ENCODE measurements at places on chromosomes 11 and 22.

DNA sequence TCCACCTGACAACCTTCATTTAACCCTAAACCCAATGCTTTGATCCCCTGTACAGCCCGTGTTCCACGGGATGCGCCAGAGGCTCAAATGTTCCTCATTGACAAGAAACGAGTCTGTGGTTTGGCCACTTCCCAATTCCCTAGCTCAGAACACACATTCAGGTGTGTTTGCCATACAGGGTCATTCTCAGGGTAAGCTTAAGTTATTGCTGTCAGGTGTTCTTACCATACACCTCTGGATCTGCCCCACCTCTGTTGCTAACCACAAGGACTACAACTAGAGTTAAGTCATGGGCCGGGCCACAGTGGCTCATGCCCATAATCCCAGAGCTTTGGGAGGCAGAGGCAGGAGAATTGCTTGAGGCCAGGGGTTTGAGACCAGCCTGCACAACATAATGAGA, 45.6 kb upstream of the POLD3 start:
- DNase-seq = no peak

GRCh38 chr11:925158-925495, 543 bp upstream of the AP2A2 start:
- no peak for DNase-seq

GRCh38 chr11:130634961-130635473, 186.6 kb downstream of the ADAMTS15 start:
- DNase-seq = peak; percentile 51

DNA sequence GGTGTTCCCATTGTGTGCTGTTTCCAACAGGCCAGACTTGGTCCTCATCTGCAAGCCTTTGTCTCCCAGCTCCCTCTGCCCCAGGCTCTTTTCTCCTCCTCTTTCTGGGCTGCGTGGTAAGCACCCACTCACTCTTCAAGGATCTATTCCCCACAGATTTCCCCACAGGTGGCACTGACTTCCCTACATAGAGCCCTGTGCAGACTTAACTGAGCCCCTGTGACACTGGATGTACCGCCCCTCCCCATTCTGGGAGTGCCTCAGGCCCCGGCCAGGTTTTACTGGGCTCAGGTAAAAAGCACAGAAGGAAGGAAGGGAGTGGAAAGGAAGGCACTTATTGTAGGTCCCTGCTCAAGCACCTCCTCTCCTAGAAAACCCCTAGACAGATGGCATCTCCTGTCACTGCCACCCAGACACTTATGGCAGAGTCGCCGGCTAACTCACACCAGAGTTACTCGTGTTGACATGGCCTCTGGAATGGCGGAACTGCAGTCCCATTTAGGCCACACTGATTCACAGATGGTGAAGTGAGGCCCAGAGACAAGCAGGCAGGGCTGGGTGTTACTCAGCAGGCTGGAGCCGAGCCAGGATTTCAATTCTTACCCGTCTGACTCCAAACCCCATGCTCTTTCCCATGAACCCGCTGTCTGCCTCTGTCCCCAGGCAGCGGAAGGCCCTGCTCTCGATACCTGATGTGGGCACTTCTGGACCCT, 47.2 kb downstream of the LRRC32 start:
- peak; percentile 68 for DNase-seq

DNA sequence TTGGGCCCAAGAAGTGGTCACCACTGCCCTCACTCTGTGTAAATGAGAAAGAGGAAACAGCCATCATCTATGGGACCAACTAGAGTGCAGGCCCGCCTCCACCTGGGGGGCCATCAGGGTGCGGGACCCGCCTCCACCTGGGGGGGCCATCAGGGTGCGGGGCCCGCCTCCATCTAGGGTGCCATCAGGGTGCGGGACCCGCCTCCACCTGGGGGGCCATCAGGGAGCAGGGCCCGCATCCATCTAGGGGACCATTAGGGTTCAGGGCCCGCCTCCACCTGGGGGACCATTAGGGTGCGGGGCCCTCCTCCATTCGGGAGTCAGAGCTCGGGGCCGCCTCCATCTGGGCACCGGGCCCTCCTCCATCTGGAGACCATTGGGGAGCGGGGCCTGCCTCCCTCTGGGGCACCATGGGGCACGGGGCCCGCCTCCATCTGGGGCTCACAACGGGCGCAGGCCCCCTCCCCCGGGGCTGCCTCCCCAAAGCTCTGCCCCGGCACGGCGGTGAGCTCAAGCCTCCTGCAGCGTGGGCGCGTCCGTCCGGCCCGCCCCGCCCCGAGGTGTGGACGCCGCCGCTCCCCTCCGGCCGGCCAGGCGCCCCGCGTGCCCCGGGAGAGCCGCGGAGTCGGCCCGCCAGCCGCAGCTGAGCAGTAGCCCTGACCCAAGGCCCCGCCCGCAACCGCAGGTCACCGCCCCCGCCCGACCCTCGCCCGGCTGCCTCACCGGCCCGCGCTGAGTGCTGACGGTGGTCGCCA, 512 bp downstream of the TOLLIP start:
- DNase-seq = no peak

DNA sequence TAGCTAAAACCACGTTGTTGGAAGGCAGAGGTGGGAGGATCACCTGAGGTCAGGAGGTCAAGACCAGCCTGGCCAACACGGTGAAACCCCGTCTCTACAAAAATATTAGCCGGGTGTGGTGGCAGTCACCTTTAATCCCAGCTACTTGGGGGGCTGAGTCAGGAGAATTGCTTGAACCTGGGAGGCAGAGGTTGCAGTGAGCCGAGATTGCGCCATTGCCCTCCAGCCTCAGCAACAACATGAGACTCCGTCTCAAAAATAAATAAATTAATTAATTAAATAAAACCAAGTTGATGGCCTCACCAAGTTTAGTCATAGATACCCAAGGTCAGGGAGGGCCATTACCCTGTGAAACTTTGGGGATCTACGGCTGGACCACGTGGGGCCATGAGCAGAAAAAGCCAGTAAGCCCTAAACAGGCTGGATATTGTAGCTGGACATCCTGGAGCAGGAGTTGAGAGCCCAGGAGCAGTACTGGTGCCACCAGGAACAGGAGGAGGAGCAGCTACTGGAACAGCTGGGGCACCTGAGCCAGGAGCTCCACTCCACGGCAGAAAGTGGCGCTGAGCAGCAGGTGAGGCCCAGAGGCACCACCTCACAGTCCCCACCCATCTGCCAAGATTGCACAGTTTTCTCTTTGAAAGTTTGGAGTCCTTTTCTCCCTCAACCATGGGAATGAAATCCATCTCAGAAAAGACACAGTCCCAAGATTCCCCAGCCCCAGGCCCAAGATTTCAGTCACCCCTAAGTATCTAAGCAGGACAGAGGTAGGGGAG, 50.5 kb downstream of the BTG4 start:
- DNase-seq = no peak

DNA sequence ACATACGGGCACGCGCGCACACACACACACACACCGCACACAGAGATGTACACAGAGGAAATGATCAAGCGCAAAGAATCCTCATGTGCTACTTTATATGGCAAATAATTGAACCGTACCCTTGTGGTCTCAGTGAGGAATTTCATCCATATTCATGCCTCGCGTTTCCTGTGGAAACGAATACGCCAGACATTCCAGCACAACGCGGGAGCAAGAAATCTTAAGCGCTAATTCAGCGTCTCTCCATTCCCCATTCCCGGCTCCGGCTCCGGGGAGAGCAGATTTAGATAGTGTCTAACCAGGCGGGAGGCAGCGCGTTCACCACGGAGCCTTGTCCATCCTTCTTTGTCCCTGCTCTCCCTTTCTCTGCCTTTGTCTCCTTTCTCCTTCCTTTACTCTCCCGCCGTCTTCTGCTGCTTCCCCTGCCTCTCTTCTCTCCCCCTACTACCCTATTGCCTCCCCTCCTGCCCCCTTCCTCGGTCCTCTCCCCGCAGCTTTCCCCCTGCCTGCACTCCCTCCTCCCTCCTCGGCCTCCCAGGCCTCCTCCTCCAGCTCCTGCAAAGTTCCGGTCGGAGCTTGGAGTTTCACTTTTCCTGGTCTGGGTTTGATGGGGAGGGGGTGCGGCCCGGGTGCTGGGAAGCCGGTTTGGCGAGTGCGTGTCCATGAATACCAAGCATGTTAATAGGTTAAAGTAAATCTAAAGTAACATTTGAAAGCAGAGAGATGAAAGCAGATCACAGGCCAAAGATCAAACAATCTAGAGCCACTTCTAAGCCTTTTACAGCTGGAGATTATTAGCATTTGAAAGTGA, 579.3 kb downstream of the BUD13 start:
- peak; percentile 59 for DNase-seq

GRCh38 chr11:12950670-12951069, 58.4 kb upstream of the RASSF10 start:
- no peak for DNase-seq

DNA sequence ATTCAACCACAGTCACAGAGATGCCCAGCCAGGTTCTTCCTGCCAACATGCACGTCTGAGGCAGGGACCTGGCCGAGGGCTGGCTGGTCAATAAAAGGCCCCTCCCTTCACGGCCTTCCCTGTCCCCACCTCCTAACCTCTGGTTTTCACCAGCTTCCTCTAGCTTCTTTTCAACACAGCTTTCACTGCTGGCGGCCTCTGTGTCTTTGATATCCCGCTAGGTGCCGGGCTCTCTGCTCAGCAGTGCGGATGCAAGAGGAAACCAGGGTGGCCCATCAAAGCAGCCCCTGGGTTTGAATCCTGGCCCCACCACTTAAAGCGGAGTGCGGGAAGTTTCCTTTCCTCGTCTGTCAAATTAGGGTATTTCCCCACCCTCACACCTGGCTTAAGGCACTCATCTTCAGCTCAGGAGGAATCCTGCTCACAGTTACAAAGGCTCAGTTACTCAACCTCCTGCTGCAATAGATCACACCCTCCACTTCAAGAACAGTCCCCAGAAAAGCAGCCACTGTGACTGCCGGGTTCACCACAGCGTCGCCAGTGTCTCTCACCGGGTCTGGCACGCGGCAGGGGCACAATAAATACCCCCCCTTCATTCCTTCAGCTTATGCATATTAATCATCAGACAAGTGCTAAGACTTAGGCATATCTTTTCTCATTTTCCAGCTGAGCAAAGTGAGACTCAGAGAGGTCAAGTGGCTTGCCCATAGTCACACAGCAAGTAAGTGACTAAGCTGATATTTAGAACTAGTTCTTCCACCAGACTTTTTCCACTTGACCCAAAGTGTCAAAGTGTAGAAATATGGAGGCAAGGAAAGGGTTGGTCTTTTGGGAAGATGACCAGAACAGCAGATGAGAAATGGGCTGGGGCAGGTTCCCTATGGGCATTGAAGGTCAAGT, 45.7 kb downstream of the TXN2 start:
- no peak for DNase-seq

GRCh38 chr11:118607401-118608359, at the start of gene PHLDB1:
TSS of gene PHLDB1 (plus strand) at chr11:118607615. CDS start at chr11:118613837, 6,222 bp downstream.
- peak; percentile 85 for DNase-seq

DNA sequence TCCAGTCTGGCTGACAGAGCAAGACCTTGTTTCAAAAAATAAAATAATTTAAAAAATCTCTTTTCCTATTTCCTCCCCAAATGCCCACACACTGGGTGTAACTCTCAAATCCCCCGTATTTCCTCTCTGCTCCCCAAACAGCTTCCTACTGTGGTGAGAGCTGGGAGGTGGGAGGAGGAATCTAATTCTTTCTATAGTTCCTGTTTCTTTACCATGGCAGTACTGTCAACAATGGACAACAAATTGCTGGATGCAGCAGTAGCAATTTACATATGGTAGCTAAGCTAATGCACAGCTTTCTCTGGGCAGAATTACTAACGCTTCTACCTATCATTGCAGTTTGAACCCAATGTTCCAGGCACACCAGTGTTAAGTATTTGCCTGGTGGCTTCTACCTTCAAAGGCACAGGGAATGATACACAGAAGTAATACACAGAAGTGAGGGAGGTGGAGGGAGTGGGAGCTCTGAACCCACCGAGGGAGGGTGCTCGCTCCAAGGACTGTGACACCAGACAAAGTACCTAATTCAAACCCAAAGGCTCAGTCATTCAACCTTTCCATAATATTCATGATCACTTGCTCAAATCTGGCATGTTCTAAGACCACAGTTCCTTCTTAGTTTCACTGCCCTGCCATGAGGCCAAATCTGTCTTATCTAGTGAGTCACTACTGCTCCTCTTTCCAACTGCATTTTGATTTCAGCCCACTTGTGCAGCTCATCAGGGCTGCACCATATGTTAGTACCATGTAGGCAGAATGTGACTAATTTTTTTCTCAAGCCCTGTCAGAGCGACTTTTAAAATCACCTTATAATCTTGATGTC, 37.9 kb downstream of the CELF1 start:
- DNase-seq = peak; percentile 82

- DNase-seq = no peak
Measured at GRCh38 chr11:130050257-130050656, 19.4 kb upstream of the APLP2 start.

- no peak for DNase-seq
Measured at GRCh38 chr22:46587492-46588278, 32.5 kb upstream of the GRAMD4 start.

DNA sequence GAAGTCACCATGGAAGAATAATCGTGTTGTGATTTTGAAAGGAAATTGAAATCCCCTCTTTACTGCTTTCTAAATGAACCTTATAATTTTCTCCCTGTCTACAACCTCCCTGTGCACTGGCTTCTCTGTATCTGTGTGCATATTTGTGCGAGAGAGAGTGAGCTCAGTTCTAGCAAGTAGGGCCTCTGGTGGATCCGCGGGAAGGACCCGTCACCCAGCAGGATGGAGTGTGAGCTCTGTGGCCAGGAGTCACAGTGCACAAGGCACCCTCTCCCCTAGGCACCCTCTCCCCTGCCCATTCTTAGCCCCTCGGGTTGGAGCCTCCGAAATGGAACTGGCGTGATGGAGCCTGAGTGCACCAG, 109.0 kb downstream of the TRIM29 start:
- DNase-seq = no peak
